Esophagus mucosa (tissue), 1 donor: ENCODE measurements at places on chromosomes 16 and 17. TPM values are rescaled to one million over a fixed set of nuclear protein-coding genes. Genes with fewer than 3 reads are reported as not detected.

- ATAC-seq, result peak; percentile 46
Observed at GRCh38 chr17:58513965-58514769, at the start of gene MTMR4. TSS of gene MTMR4 (minus strand) at chr17:58514638. CDS start at chr17:58514407, 231 bp downstream.

GRCh38 chr17:57782062-57782490 is 37.0 kb upstream of the CCDC182 start:
- ATAC-seq, result no peak

- ATAC-seq, result peak; percentile 0
Observed at GRCh38 chr16:1612320-1613111, at the start of gene CRAMP1. TSS of gene CRAMP1 (plus strand) at chr16:1612360. CDS start at chr16:1614640, 2,280 bp downstream.

Gene NPW
- total RNA-seq, result 0.80 TPM

Gene MPO
- not detected for total RNA-seq

DNA sequence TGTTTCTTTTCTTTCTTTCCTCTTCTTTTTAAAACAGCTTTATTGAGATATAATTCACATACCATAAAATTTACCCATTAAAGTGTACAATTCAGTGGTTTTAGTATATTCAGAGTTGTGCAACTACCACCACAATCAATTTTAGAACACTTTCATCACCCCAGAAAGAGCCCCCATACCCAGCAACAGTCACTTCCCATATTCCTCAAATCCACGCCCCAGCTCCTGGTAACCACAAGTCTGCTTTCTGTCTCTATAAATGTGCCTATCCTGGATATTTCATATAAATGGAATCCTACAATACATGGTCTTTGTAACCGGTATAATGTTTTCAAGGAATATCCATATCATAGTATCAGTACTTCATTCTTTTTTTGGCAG is 19.4 kb downstream of the RARA start:
- no peak for ATAC-seq

GRCh38 chr17:76820561-76820960 is 47.6 kb upstream of the MGAT5B start:
- no peak for ATAC-seq

GRCh38 chr16:50494501-50495491 is 53.4 kb upstream of the NKD1 start:
- ATAC-seq, result no peak

- ATAC-seq, result no peak
Observed at GRCh38 chr16:18060351-18060750, 276.2 kb downstream of the NPIPA8 start.

- no peak for ATAC-seq
Observed at GRCh38 chr16:66322174-66322573, 44.3 kb upstream of the CDH5 start.

- peak; percentile 79 for ATAC-seq
Observed at GRCh38 chr17:6551869-6552531, 4.4 kb downstream of the PITPNM3 start.

Gene SLC52A1
- total RNA-seq, result 0.68 TPM

GRCh38 chr16:200388-200787 is 20.1 kb downstream of the HBQ1 start:
- ATAC-seq, result no peak

- no peak for ATAC-seq
Observed at GRCh38 chr17:63939401-63939800, 7.3 kb upstream of the CD79B start.

Gene CD300LG
- total RNA-seq, result 0.28 TPM

Gene PYDC1
- not detected for total RNA-seq

Gene FA2H
- total RNA-seq, result 1.3 TPM

Gene TP53TG3
- not detected for total RNA-seq

Gene CCP110
- 6.2 TPM for total RNA-seq

GRCh38 chr17:48993305-48993704 is 3.9 kb upstream of the IGF2BP1 start:
- ATAC-seq, result no peak

Gene VPS9D1
- total RNA-seq, result 21.0 TPM

DNA sequence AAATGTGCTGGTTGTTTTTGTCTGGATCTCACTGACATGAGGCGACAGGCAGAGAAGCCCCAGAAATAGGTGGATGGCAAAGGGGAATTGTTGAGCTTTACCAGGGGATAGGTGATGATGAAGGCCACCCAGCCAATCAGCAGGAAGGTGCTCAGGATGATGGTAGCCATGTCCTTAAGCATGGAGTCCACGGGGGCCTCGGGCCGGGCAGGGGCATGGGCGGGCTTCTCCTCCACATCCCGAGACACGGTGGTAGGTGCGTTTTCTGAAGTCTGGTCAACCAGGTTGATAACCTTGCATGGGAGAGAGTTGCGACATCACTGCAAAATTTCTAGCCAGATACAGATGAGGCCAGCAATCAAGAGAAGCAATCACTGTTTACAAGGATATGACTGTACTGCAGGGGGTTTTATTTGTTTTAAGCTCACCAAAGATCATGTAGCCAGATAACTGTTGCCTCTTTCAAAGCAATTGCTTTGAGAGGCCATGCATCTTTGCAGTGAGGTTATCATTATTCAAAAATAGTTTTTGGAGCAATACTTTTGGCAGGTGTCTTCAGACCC is 37.3 kb upstream of the ICAM2 start:
- ATAC-seq, result no peak

DNA sequence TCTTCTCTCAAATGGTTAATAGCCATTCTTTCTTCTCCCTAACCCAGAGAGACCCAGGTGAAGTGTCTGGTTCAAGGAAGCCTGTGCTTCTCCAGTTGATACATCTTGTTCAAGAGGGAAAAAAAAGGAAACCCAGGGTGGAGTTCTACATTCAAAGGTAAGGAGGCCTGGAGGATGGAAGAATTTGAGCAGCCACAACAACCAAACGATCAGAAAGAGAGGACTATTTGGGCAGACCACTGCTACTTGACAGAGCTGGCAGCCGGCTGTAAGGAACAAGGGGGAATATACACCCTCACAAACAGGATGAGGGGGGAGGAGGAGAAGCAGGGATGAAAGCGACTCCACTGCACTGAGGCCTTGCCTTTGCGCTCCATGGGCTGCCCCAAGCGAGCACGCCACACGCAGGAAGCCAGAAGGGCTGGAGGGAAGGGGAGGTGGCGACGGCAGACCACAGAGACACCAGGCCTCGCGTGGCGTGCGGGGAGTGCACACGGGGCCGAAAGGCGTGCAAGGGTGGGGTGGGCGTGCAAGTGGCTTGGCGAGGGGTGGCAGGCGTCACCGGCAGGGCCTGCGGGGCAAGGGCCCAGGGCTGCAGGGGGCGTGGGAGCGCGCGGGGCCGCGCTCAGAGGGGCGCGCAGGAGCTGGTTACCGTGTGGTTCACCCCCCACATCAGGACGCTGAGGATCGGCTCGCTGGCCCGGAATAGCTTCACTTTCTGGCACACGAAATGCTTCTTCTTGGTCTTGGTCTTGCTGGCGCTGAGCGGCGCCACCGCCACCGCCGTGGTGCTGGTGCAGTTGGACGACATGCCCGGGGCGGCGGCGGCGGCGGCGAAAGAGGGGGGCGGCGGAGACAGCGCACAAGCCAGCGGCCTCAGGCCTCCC is 499 bp downstream of the PIP4K2B start:
- peak; percentile 42 for ATAC-seq

Gene RAB37
- total RNA-seq, result 0.96 TPM

DNA sequence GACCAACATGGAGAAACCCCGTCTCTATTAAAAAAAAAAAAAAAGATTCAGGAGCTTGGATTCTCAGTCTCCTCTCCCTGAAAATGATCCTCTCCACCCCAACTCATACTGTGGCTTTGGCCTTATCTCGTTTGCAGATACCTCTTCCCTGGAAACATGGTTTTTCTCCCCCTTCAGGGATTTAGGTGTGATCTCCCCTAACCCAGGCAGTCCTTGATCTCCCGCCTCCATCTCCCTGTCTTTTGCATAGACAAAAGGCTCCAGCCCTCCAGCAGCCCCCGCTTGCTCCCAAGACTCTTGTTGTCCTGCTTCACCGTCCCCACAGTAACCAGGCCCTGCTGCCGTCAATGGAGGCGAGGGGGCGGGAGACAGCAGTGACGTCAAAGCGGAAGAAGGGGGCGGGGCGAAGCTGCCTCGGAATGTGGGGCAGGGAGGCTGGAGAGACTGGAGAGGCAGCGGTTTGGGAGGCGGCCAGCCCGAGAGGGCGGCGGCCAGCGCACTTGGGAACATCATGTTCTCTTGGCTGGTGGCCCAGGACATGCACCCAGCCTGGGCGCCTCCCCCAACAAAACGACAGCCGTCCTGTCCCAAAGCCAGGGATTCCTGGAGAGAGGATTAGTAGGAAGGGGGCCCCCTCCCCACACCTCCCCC is 1.9 kb upstream of the PER1 start:
- ATAC-seq, result peak; percentile 49

Gene ZNF213
- 9.7 TPM for total RNA-seq

DNA sequence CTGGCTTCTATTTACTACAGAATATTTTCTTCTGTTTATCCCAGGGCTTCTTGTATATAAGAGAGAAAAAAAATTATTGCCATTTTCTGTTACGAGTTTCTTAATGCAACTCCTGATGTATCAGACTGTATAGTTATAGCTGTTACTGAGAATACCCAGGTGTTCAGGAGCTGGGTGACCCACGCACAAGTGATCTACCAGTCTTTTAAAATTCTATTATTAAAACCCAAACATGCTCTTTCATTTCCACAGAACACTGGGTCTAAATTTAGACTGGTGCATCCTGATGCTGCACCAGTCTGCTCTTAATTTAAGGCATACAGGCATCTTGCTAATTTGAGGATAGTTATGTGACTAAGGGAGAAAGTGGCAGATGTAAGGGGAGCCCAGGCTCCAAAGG is 31.2 kb upstream of the NLRP1 start:
- ATAC-seq, result no peak

DNA sequence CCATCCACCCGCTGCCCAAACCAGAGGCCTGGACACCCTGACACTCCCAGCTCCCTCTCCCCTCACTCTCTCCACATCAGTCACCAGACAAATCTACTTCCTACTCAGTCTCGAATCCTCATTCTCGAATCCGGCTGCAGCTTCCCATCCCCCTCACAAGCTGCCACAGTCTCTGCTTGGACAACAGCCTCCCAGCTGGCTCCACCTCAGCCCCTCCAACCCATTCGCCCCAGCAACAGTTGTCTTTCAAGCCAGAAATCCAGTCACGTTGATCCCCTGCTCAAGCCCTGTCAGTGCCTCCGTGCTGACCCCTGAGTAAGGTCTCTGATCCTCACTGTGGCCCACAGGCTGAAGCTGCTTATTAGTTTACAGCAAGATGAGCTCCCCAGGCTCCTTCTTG is 44.2 kb upstream of the MTSS2 start:
- ATAC-seq, result no peak

DNA sequence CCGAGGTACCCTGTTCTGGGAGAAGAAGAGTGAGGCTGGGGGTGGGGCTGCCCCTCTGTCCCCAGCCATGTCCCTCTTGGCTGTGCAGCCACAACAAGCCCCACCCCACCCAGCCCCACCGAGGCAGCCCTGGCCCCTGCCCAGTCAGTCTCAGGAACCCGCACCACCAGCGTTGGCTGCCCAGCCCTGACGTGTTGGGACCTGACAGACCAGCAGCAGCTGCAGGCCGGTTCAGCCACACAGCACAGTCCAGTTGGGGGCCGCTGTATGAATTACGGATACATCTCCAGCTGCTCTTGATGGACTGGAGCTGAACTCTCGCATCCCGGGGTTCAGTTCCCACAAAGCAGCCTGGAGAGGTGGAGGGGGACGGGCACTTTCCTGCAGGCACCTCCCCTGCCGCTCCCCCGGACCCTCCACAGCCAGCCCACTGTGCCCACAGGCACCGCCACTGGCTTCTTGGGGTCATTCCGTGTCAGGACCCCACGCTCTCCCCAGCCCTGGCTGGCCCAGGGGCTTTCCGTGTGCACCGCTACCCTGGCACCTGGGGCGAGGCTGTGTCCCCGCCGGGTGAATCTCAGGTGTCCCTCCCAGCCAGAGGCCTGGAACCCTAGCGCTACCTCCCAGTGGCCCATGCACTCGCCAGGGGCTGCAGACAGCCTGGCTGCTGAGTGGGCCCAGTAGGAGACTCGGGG is 7.1 kb downstream of the CDH15 start:
- no peak for ATAC-seq

- no peak for ATAC-seq
Observed at GRCh38 chr17:62644487-62645173, 17.2 kb downstream of the MRC2 start.

Gene CACNG5
- total RNA-seq, result not detected

GRCh38 chr17:20996724-20997615 is 45.8 kb downstream of the USP22 start:
- ATAC-seq, result no peak

DNA sequence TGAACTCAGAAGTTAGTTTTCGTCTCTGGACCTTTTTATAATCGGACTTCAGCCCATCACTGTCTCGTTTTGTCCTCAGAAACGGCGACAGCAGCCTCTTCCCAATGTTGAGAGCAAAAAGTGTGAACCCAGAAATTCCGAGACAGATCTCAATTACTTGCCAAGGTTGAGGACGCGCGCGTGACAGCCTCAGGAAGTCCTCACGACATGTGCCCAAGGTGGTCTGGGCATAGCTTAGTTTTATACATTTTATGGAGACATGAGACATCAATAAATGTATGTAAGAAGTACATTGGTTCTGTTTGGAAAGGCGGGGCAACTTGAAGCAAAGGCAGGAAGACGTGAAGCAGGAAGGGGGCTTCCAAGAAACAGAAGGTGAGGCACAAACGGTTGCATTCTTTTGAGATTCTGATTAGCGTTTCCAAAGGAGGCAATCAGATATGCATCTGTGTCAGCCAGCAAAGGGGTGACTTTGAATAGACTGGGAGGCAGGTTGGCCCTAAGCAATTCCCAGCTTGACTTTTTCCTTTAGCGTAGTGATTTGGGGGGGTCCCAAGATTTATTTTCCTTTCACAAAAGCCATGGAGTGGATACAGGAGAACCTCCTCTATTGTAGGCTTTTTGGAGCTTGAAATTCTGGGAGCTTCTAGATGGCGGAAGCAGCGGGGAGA is 583 bp upstream of the ZNF747 start:
- no peak for ATAC-seq

DNA sequence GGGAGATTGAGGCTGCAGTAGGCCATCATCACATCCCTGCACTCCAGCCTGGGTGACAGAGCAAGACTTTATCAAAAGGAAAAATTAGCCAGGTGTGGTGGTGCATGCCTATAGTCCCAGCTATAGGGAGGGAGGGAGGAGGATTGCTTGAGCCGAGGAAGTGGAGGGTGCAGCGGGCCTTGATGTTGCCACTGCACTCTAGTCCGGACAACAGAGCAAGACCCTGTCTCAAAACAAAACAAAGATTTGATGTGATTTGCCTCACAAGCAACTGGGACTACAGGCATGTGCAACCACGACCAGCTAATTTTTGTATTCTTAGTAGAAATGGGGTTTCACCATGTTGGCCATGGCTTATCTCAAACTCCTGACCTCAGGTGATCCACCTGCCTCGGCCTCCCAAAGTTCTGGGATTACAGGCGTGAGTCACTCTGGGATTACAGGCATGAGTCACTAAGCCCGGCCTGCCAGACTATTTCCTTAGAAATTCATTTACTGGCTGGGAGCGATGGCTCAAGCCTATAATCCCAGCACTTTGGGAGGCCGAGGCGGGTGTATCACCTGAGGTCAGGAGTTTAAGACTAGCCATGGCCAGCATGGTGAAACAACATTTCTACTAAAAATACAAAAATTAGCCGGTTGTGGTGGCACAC is 11.5 kb downstream of the UBE2G1 start:
- peak; percentile 22 for ATAC-seq

Gene SCNN1B
- 68.1 TPM for total RNA-seq

Gene CDRT15L2
- not detected for total RNA-seq

Gene TBC1D3I
- total RNA-seq, result 0.68 TPM

Gene SPAG5
- total RNA-seq, result 24.3 TPM
